ENCODE measurements at places on chromosomes 7 and 10. TPM values are rescaled to one million over a fixed set of nuclear protein-coding genes. Genes with fewer than 3 reads are reported as not detected.

GRCh38 chr10:113005380-113005779 lies 55.3 kb downstream of the TCF7L2 start:
- DNase-seq, result no peak

GRCh38 chr10:29146311-29147100 lies 142.4 kb upstream of the LYZL1 start:
- no peak for DNase-seq

- DNase-seq, result no peak
These were observed 134.0 kb downstream of the KCND2 start for GRCh38 chr7:120407010-120407409.

The TMEM225B gene
- total RNA-seq, result 0.84 TPM

Data from omental fat pad (tissue), 4 donors.